ENCODE measurements at places on chromosomes 13 and 19.

GRCh38 chr13:42048342-42048683 lies at the start of gene DGKH:
Gene DGKH, plus strand, starts transcription at chr13:42048648. Its CDS starts 126 bp downstream, at chr13:42048774.
- DNase-seq: no peak

GRCh38 chr13:27081893-27082679 lies 89.5 kb downstream of the USP12 start:
- no peak for DNase-seq

DNA sequence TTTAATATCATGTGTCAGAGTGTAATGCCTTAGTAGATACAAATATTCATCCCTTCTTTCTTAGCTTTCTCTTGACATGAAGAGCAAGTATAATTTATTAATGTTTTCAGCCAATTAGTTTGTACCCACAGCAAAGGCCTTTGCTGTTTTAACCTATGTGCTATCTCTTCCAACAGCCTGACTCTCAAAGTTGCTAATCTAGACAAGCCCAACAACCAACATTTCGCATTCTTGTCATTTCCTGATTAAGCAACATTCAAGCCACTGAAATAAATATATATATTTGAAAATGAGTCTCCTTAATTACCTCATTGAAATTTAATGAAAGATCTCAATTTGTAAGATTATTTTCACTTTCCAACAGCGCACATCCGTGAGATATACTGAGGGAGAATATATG lies 18.5 kb downstream of the EPSTI1 start:
- DNase-seq: no peak

GRCh38 chr19:16325641-16326400 lies 1.2 kb downstream of the KLF2 start:
- DNase-seq: no peak

GRCh38 chr13:113090415-113090770 lies 15.2 kb upstream of the F7 start:
- DNase-seq: no peak

- DNase-seq: peak; percentile 87
Measured at GRCh38 chr19:2084993-2085720, 11.0 kb downstream of the MOB3A start.

Measured in activated T-helper 1 cell treated with anti-CD3 and anti-CD28 coated beads, Interleukin-2, amount 50 U/mL, for 16 hours (primary cell).